ENCODE measurements at places on chromosomes 5 and 9.

DNA sequence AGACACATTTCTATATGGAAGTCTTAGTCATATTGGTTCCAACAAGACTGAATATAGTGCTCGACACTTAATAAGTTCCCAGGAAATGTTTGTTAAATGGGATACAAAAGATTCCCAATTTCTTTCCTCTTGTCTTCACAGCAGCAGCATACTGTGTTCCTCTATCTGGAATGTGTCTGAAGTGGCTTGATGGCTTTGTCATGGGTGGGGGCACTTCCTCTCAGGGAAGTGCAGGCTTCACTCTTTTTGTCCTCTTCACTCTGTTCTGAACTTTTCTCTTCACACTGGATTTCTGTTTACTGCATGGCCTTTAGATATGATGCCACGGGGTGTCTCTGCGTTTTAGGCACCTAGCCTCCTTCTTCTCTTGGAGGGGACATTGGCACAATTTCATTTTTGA, 127.7 kb upstream of the C9orf72 start:
- no peak for DNase-seq

DNA sequence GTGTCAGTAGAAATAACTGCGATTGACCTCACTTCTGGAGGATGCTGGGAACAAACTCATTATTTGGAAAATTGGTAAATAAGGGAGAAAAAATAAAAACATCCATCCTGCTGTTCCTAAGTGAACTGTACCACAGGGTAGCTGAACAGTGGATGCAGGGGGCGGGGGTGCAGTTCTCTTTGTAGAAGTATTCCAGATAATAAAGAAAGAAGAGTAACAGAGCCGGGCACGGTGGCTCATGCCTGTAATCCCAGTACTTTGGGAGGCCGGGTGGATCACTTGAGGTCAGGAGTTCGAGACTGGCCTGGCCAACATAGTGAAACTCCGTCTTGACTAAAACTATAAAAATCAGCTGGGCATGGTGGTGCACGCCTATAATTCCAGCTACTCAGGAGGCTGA, 132.1 kb downstream of the COL23A1 start:
- DNase-seq, result no peak

DNA sequence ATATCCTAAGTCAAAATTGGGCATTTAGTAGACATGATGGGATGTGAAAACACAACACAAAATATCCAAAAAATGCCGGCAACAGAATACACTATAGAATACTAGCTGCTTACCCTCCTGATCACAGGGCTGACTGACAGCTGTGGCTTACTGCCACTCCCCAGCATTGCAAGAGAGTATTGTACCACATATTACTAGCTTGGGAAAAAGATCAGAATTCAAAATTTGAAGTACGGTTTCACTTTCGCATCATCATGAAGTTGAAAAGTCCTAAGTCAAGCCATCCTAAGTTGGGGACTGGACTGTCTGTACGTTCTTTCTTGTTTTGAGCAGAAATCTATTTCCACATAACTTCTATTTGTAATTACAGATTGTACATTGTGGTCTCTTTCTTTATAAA, 851.4 kb downstream of the MAT2B start:
- DNase-seq, result no peak

DNA sequence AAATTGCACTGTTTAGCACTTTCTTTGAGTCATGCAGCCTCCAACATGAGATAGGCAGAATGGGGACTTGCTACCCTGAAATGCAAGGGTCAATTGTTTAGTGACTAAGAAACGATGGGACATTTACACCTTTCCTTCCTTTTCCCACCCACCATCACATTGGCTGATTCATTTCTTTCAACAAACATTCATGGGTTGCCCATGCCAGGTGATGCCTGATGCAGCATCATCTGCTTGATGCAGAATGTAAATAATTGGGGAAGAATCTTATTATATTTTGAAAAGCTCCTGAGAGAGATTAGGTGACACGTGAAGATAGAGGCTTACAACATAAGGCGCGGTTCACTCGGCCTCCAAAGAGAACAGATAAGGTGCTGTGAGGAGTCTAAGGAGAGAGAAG, 4.5 kb upstream of the TRMT10B start:
- DNase-seq, result no peak

DNA sequence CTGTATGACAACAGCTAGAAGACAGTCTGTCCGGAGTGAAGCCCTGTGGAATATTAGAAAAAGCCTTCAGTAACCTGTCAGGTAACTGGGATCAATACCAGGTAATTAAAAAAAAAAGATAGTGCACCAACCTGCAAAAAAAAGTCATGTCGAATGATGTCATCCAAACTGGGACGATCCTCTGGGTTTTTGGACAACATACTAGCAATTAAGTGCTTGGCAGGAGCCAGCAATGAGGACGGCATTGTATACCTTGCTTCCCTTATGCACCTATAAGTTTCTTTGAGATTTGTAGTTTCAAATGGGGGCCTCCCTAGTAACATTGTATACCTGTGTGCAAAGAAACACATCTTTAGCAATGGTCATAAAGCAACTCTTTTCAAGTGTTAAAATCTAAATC, 2.8 kb downstream of the PLK2 start:
- no peak for DNase-seq

- DNase-seq, result no peak
These were observed 18.9 kb upstream of the PFDN1 start for GRCh38 chr5:140321796-140322195.

DNA sequence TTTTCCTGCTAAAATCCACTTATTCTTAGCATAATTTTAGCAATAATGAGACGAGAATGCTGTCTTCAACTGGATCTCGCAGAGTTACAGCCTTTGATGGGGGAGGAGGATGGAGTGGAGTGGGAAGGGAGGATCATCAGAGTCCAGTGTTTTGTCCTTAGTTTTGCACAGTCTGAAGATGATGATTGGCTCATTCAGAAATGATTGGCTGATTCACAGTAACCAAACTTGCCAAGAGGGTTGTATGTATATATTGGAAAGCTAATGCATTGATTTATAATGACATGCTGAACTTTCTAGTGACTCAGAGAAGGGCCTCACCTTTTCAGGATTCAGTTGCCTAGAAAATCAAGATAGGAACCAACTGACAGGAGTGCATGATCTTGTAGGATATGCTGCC, 448.0 kb downstream of the CCDC171 start:
- DNase-seq, result no peak

GRCh38 chr9:75939536-75940111, 49.2 kb downstream of the PCSK5 start:
- DNase-seq, result no peak

- no peak for DNase-seq
These were observed 5.1 kb upstream of the PCDH1 start for GRCh38 chr5:141883184-141883891.

DNA sequence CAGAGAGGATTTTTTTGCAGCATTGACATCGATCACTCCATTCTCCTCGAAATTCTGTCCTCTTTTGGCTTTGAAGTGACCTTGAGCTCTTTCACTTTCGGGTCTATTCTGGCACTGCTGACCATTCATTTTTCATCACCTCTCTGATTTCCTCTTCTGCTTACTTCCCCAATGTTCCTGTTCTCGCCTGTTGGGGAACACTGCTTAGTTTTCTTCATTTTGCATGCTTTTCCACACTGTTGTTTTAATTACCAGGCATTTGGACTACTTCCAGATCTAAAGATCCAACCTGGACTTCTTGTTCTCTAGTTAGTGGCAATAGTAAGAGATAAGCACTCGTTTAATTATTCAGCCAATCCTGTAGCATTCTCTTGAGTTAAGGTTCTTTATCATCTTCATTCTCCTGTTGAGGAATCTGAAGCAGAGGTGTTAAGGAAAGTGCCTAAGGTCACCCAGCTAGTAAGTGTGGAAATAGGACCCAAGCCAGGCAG, 53.4 kb downstream of the MAN2A1 start:
- DNase-seq, result no peak

- no peak for DNase-seq
These were observed 321.5 kb downstream of the FBXL7 start for GRCh38 chr5:15821506-15821905.

DNA sequence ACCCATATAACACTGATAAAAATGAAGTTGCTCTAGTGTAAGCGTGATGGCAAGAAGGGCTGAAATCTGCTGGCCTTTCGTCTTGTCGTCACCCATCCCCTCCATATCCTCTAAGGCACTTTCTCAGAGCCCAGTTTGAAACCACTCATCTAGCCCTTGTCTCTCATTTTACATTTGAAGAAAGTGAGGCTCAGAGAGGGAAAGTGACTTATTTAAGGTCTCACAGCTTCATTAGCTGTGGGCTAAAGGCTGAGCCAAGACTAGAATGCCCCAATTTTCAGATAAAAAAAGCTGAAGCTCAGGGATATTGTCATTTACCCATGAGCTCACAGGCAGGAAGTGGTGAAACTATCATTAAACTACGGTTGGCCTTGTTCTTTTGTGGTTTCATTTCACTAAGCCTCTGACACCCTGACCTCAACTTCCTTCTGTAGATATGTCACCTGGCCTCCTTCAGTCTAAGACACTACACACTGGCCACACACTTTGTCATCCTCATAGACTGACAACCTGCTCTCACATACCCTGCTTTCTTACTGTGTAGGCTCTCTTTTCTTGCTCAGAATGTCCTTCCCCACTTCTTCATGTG, 176.7 kb upstream of the DMAC1 start:
- DNase-seq, result no peak

GRCh38 chr5:131064669-131065371, 100.2 kb downstream of the HINT1 start:
- no peak for DNase-seq

GRCh38 chr5:144378681-144379080, 208.0 kb downstream of the KCTD16 start:
- DNase-seq, result no peak

Measured in iPS DF 19.7 (cell line).